ENCODE measurements at places on chromosomes 6 and 20.

DNA sequence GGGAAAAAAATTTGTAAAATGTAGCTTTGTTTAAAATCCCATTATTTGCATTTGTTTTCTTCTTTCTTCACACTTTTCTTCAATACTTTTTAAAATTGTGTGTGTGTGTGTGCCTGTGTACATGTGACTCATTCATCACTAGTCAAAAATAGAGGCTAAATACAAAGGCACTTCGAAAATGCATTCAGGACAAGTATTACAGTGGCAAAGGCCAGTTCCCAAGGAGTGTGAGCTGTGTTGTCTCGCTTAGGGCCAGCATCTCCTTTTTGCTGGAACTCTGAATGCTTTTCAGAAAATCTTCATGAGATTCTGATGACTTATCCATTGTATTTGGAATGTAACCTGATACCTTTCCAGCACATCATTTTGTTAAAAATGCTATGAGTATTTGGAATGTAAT, 288.5 kb upstream of the CNR1 start:
- no peak for DNase-seq

DNA sequence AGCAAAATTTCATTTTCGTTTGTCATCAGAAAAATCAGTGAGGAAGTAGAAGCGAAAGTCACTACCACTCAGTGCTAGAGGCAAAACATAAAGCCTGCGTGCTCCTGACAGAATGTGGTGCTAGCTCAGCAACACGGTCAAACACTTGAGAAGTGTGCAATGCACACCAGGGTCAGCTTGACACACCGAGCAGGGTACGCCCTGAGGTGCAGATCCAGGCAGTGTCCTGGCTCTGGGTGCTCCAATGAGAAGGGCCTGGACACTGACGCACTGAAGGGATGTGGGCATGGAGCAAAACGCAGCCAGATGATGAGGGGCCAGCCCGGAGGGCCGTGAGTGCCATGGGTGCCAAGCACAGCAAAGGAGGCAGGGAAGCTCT, 5.9 kb downstream of the RNASET2 start:
- peak; percentile 46 for DNase-seq

GRCh38 chr6:29723666-29724588, 693 bp downstream of the HLA-F start:
- peak; percentile 49 for DNase-seq

DNA sequence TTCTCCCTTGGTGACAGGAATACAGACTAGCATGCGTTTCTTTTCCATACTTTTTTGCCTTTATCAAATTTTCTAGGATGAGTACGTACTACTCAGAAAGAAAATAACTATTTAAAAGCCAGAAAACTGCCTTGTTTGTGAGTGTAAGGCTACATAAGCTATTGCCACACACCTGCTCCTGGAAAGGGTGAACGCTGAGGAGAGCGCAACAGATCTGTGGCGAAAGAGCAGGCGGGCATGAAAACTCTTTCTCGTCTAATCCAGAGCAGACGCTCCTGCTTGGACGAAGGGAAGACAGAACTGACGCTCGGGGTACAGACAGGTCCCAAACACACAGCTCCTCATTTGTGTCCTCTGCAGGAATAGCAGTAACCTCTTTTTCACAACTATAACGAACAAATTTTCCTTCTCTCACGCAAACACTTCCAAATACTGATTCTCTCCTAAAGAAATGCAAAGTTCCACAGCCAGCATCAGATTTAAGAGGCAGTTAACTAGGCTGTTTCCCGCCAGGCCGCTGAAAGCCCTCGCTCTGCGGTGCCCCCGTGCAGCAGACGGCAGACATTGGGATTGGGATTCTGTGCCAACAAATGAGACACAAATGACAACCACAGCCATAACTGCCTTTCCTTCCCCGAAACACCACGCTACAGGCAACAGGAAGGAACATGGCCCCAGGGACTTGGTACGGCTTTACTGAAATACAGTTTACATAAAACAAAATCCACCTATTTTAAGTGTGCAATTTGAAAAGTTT, 20.0 kb downstream of the TAF4 start:
- no peak for DNase-seq

GRCh38 chr20:23492292-23492691, 1.4 kb downstream of the CST8 start:
- no peak for DNase-seq

- DNase-seq, result no peak
Observed at GRCh38 chr6:150156460-150156859, 13.6 kb downstream of the PPP1R14C start.

GRCh38 chr20:48779435-48779834, 48.4 kb downstream of the PREX1 start:
- no peak for DNase-seq

DNA sequence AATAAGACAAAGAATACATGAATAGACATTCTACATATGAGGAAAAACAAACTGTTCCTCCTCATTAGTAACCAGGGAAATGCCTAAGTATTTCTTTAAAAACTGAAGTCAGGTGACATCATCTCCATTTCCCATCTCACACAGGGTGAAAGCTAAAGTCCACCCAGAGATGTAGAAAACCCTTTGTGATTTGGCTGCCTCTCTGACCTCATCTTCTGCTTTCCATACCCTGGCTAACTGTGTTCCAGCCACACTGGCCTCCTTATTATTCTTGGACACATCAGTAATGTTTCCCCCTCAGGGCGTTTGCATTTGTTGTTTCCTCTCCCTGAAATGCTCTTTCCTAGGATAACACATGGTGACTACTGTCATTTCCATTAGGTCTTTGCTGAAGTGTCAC, 40.4 kb downstream of the ESF1 start:
- DNase-seq, result peak; percentile 3

DNA sequence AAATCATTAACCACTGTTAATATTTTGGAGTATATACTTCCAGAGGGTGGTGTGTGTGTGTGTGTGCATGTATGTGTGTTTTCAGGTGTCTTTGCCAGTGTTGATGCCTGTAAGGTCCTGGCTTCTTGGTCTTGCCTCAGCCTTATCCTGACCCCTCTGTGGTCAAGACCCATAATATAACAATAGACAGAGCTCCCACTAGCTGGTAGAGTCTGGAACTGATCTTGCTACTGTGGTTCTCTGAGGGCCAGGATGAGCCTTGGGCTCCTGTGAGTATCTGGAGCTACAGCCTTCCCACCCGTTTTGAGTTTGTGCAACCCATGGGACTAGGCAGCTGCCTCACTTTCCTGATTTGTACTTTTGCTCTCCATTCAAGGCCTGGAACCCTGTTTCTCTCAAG, 191.0 kb downstream of the IBTK start:
- DNase-seq, result no peak

DNA sequence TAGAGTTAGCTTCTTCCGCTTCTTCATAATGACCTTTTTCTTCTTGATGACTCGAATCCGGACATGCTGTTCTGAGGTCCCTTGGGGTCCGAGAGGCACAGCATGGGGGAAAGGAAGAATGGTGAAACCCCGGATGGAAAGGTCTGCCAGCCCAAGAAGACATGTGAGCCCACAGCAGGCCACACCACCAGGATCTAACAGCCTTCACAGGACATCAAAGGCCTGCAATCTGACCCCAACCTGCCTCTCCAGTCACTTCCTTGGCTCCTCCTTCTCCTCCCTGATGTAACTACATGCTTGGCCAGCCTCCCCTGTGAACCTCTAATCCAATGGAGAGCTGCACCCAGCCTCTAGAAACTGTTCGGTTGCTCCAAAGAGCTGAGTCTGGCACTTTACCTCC, 1.6 kb downstream of the CPXM1 start:
- no peak for DNase-seq

- no peak for DNase-seq
Observed at GRCh38 chr6:145829950-145830349, 15.4 kb upstream of the FBXO30 start.

- DNase-seq, result peak; percentile 80
Observed at GRCh38 chr6:168865-169455, 123.3 kb upstream of the DUSP22 start.

- no peak for DNase-seq
Observed at GRCh38 chr6:11918739-11919605, 93.1 kb upstream of the HIVEP1 start.

- no peak for DNase-seq
Observed at GRCh38 chr6:98380589-98380988, 453.8 kb upstream of the POU3F2 start.

DNA sequence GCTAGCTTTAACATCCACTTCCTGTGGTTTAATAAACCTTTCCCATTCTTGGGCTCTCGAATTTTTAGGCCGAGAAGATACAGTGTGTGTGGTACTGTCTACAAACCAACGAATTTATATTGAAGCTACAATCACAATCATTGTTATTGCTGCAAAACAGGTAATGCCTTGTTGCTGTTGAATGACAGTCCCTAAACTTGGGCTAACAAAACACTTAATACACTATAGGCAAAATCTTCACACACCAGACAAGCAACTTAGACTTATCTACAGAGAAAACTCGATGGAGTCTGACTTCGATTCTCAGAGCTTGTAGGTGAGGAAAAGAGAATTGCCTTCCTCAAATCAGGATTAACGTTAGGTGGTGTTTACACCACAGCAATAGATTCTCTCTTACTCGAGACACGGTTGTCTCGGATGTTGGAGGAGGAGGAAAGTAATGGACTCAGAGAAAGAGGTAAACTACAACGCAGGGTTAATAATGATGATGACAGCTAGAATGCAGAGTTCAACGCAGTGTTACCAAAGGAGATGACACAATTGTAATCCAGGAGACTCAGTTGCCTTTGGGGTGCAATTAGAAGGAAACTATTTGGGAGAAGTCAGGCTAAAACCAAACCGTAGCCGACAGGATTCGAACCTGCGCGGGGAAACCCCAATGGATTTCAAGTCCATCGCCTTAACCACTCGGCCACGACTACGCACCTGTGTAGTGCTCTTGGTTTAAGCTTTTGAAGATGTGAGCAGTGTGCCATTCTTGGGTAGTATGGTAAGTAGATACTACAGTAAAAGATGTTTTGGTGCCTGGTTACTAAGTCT, 32.5 kb upstream of the ZNF184 start:
- DNase-seq, result no peak

DNA sequence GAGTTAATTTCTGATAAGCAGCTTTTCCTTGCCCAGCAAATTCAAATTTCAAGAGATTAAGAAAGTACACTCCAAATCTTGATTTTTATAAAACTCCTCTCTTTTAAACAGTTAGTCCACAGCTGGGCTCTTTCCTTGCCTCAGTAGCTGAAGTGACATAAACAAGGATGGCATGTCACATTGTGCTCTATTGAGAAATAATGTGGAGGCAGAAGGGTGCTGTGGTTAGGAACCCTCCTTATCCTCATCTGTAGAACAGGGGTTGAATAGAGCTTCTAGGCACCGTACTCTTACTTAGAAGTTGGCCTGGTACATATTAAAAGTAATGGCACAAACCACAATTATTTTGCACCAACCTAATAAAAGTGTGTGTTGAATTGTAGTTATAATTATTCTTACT, 70.3 kb downstream of the RSPO3 start:
- no peak for DNase-seq

GRCh38 chr6:127484212-127484863, 25.1 kb upstream of the KIAA0408 start:
- peak; percentile 71 for DNase-seq

DNA sequence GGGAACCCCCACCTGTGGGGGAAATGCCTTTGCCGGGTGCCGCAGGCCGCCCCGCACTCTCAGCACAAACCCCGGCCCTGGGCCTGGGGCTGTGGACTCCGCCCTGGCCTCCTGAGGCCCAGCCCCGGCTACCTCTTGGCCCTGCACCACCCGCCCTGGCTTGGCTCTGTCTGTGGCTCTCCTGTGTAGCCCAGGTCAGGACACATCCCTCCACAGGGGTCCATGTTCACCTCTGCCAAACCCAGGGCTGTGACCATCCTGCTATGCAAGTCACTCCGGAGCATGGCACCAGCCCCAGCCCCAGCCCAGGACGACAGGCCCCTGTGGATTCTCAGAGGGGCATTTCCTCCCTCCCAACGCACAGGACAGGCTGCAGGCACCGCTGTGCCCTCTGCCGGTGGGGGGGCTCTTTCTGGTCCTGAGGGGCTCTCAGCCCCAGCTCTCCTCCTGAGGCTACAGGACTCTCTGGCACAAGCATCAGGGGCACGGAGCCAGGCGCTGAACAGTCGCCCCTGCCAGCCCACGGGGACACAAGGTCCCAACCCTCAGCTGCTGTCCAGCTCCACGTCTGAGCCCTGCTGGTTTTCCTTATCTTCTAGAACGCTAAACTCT, 45.7 kb downstream of the TAF4 start:
- DNase-seq, result no peak

- no peak for DNase-seq
Observed at GRCh38 chr6:153872946-153873345, 166.1 kb upstream of the OPRM1 start.

GRCh38 chr6:122697458-122697857, 82.1 kb upstream of the FABP7 start:
- no peak for DNase-seq

DNA sequence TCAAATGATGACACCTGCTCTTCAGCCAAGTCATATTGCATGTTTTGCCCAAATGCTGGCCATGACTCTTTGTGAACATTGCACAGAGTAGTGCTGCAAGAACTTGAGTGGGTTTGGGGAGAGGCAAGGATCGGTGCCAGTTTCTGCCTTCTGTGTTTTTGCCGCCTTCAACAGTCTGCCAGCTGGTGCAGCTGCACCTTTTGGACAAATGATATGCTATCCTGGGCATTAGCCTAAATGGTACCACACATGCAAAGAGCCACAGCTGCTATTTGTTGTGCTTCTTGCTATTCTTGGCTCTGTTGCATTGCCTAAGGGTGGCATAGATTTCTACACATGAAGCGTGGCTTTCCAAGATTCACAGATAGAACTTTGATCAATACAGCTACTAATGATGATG, 189.0 kb upstream of the CCN2 start:
- DNase-seq, result no peak

DNA sequence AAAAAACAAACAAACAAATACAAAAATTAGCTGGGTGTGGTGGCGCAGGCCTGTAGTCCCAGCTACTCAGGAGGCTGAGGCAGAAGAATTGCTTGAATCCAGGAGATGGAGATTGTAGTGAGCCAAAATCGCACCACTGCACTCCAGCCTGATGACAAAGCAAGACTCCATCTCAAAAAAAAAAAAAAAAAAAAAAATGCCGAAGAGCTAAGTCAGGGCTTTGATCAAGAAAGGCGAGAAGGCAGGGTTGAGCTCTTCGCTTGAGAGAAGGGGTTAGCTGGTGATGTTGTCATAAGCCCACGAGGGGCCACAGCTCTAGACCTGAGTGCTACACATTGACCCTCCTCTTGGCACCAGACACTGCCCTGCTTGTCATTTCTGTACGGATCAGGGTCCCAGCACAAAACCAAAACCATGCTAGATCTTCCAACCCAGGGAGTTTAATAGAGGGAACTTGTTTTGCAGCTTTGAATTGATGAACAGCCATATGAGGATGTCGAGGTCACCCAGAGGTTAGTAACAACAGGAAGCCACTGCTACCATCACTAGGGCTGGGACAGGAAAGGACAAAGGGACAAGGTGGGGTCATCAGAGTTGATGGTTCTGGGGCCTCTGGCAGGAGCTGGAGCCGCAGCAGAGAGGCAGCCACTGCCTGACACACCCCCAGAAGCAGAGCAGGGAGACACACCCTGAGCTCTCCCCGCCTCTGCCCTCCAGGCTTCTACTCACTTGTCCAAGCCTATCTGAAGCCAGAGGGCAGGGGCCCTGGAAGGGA, 122.7 kb downstream of the SNX5 start:
- DNase-seq, result no peak

- no peak for DNase-seq
Observed at GRCh38 chr6:28864326-28864923, 59.4 kb downstream of the TRIM27 start.

GRCh38 chr6:101444717-101445116, 51.2 kb downstream of the GRIK2 start:
- no peak for DNase-seq

Measured in inflammatory macrophage treated with lipopolysaccharide for 1 hour (primary cell).